Spleen (tissue), 13 donors: ENCODE measurements at places on chromosomes 1 and 21. TPM values are rescaled to one million over a fixed set of nuclear protein-coding genes. Genes with fewer than 3 reads are reported as not detected.

The ALPL gene
- polyA plus RNA-seq: 27.3 TPM

DNA sequence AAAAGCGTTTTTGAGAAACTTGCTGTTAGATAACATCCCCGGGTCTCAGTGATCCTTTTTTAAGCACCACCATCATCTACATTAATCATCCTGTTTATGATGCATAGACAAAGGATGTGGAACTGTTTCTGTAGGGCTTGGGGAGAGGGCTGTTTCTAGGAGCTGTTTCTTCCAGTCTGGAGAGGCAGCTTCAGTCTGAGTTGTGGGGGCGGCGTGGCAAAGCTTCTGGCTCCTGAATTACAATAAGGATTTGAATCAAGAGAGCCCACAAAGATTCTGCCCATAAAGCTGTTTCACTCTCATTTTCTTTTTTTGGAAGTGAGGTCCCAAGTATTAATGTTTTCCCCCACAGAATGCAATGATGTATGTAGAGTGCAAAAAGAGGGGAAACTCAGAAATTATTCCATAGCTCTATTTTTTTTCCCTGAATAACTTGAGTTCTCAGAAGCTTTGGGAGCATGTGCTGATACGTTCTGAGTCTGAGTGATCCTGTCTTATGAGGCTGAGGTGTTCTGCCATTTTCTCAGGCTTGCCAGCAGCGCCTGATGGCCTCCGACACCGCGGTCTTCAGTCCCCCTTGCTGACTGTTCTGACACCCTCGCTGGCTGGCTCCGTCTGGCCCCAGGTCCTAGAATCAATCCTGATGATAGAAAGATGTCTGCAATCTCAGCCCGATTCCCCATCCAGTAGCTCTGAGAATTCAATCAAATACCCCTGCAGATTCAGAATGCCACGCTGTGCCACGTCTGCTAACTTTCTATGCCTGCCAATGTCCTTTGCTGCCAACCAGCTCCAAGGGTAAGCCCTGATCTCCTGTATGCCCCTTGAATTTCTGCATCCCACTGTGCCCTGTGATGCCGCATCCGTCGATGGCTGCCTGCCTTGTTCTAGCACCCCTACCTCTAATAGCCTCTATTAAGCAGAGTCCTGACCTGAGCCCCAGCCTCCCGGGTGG is 92.4 kb upstream of the AKT3 start:
- H3K27ac ChIP-seq: no peak overlapping the region
- DNase-seq: no peak
- H3K27me3 ChIP-seq: no peaks in the 10 kb centered on the region
- no peaks in the 10 kb centered on the region for H3K4me1 ChIP-seq
- H3K36me3 ChIP-seq: no peaks in the 10 kb centered on the region

DNA sequence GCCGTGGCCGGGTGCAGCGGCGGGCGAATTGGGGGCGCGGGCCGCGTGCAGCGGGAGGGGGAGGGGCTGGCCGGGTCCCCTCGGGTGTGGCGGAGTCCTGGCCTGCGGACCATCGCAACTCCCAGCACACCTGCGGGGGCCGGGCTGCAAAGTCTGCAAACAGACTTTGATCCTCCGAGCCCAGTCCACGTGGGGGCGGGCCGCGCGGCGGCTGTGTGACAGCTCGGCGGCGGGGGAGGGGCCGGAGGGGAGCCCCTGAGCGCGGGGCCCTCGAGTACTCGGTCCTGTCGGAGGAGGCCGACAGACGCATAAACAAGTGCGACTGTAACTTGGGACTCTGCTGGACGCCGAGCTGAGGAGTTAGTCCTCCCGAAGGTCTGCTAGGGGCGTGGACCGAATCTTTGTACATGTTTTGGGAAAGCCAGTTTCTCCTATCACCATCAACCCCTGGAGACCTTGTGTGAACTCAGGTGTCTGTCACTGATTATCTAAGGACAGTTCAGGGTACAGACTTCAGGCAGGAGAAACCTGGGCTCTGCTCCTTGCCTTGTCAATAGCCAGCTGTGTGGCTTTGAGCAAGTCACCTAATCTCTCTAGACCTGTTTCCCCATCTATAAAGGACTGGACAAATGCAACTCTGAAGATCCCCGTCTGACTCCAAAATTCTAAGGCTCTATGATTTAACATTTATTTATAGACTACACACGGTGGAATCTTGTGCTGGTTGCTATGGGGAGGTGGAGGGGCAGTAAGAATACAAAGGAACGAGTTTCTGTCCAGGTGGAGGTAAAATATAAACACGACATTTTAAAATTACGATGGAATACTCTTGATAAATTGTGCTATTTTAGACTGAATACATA is 710 bp upstream of the SLC30A1 start:
- peak overlapping the region; percentile 98 for H3K4me3 ChIP-seq
- peak overlapping the region; percentile 98 for H3K27ac ChIP-seq
- H3K27me3 ChIP-seq: no peaks in the 10 kb centered on the region
- peaks cover 5% of the 10 kb centered on the region for H3K36me3 ChIP-seq
- peak; percentile 98 for DNase-seq
- H3K4me1 ChIP-seq: peaks cover 55% of the 10 kb centered on the region

DNA sequence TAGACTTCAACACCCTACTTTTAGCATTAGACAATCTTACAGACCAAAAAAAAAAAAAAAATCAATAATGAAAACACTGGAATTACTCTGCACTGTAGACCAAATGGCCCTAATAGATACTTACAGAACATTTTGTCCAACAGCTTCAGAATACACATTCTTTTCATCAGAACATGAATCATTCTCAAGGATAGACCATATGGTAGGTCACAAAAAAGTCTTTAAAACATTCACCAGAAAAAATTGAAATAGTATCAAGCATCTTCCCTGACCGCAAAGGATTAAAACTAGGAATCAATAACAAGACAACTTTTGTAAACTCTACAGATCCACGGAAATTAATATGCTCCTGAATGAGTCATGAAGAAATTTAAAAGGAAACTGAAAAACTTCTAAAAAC is 22.5 kb downstream of the ZNF670 start:
- no peak for DNase-seq
- no peaks in the 10 kb centered on the region for H3K36me3 ChIP-seq
- no peak overlapping the region for H3K27ac ChIP-seq
- H3K4me1 ChIP-seq: no peaks in the 10 kb centered on the region

- DNase-seq: no peak
- peaks cover 6% of the 10 kb centered on the region for H3K4me1 ChIP-seq
- no peak overlapping the region for H3K27ac ChIP-seq
- no peak overlapping the region for H3K4me3 ChIP-seq
- H3K36me3 ChIP-seq: no peaks in the 10 kb centered on the region
- no peaks in the 10 kb centered on the region for H3K27me3 ChIP-seq
Observed at GRCh38 chr1:243770860-243771259, 79.2 kb downstream of the AKT3 start.

DNA sequence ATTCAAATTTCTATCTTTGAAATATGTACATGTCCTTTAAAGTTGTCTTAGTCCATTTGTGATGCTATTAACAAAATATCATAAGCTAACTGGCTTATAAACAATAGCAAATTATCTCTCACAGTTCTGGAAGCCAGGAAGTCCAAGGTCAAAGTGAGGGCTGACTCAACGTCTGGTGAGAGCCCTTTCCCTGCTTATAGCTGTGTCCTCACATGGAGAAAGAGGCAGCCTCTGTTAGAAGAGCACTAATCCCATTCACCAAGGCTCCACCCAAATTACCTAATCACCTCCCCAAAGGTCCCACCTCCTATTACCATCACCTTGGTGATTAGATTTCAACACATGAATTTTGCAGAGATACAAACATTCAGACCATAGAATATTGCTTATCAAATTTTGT is 450.1 kb upstream of the BEND5 start:
- H3K4me1 ChIP-seq: no peaks in the 10 kb centered on the region
- H3K27ac ChIP-seq: no peak overlapping the region
- DNase-seq: no peak
- no peaks in the 10 kb centered on the region for H3K36me3 ChIP-seq
- H3K4me3 ChIP-seq: no peak overlapping the region
- no peaks in the 10 kb centered on the region for H3K27me3 ChIP-seq

DNA sequence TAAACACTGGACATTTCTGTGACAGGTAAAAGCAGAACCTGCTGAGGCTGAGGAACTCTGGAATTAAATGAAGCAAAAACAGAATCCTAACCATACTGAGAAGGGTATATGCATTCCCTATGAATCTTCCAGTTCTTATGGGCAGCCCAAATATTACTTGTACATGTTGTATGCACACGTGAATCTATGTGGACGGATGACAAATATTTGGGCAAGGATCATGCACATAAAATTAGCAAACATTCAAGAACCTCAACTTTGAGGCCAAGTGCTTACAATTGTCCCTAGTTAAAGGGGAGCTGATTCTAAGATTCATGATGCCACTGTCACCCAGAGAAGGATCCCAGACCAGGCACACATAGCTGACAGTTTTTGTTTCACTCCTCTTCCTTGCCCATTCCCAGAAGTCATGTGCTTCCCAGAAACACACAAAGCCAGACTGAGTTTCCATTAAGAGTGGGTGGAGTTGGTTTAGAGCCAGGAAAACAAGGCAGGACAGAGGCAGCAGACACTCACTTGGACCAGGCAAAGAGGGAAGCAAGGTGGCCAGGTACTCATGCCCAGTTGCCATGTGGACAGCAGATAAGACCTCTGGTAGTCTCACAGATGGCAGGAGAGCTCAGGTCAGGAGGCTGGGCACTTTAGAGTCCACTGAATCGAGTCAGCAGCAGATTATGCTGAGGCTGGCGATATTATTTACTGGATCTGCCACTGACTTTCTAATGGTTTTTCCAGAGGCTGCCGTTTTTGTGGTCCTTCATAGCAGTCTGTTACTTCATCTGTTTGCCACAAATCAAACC is 25.6 kb downstream of the AK2 start:
- peak overlapping the region; percentile 51 for H3K27ac ChIP-seq
- peaks cover 77% of the 10 kb centered on the region for H3K36me3 ChIP-seq
- H3K4me3 ChIP-seq: no peak overlapping the region
- no peak for DNase-seq
- H3K4me1 ChIP-seq: peaks cover 7% of the 10 kb centered on the region

- no peak for DNase-seq
- H3K27ac ChIP-seq: no peak overlapping the region
- peaks cover 100% of the 10 kb centered on the region for H3K27me3 ChIP-seq
- peaks cover 33% of the 10 kb centered on the region for H3K4me1 ChIP-seq
Observed at GRCh38 chr1:205454903-205455335, 926 bp downstream of the BLACAT1 start.

DNA sequence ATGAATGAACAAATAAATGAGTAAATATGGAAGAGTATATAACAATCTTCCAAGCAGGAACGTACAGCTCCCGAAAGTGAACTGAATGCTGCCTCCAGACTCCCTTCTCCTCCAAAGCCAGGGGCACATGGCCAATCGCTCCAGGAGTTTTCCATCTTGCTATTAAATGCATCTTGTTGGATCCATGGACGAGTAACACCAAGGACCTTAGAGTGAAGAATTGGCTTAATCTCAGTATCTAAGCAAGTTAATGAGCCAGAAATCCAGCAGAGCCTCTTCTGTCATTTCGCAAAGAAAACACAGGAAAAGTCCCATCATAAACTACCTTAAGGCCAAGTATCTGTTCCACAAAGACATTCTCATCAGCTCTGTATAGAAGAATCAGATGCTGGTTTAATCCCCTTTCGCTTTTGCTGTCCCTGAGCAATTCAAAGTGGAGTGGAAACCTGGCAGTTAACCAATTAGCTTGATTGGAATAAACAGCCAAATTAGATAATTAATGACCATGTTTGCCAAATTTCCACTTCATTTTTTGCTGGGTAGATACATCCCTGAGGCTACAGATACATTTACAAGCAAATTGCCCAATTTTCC is 116.0 kb downstream of the MIS18A start:
- DNase-seq: no peak
- H3K27ac ChIP-seq: no peak overlapping the region
- no peaks in the 10 kb centered on the region for H3K4me1 ChIP-seq

GRCh38 chr21:18041012-18041411 is 203.6 kb upstream of the CHODL start:
- H3K4me3 ChIP-seq: no peak overlapping the region
- DNase-seq: no peak
- no peaks in the 10 kb centered on the region for H3K36me3 ChIP-seq
- H3K27ac ChIP-seq: no peak overlapping the region

DNA sequence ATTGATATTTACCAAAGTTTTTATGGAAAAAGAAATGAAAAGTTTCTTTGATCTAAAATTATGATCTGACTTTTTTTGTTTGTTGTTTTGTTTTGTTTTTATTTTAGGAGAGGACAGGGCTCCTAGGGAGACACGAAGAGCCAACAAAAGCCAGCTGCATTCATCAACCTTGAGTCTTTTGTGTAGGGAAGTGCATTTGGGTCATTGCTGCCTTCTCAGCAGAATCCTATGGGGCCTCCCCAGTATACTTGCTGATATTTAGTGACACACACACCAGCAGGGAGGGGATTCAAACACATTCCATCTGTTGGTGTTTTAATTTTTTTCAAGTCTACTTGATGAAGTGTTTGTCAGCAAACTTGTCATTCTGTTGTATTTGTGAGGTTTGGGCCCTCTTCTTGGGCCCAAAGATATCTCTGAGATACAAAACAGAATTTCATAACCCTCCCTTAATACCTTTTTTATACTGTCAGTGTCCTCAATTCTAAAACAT is 203.5 kb downstream of the NTNG1 start:
- H3K36me3 ChIP-seq: no peaks in the 10 kb centered on the region
- no peak for DNase-seq
- H3K4me3 ChIP-seq: no peak overlapping the region
- H3K27me3 ChIP-seq: no peaks in the 10 kb centered on the region

DNA sequence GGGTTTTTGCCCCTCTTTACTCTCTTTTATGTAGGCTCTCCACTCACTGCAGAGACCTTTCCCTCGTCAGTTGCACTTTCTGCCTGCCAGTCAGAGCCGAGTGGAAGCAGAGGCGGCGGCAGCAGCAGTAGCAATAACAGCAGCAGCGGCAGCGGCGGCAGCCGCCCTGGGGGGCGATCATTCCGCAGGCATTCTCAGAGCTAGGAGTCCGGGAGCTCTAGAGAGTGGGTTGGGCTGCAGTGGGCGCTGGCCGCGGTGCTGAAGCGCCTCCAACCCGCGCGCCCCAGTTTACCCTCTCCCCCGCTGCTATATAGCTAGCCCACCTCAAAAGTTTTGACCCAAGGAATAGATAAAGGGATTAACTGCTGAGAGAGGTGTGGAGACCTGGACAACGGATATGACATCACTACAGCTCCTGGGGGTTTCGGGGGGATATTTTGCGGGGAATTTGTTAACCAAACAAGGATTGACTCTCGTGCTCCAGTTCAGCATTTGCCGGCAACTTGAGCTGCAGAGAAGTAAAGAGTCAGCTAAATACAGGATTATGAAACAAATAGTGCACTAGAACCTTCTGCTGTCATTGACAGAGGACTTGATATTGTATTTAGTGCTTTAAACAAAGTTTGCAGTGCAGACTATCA is at the start of gene OLFM3:
Gene OLFM3 (minus strand): TSS at position 102 of the 641 bp plus-strand sequence.
- no peaks in the 10 kb centered on the region for H3K4me1 ChIP-seq
- DNase-seq: peak; percentile 60
- no peaks in the 10 kb centered on the region for H3K36me3 ChIP-seq
- H3K27ac ChIP-seq: no peak within 1 kb of the TSS
- no peak within 1 kb of the TSS for H3K4me3 ChIP-seq

DNA sequence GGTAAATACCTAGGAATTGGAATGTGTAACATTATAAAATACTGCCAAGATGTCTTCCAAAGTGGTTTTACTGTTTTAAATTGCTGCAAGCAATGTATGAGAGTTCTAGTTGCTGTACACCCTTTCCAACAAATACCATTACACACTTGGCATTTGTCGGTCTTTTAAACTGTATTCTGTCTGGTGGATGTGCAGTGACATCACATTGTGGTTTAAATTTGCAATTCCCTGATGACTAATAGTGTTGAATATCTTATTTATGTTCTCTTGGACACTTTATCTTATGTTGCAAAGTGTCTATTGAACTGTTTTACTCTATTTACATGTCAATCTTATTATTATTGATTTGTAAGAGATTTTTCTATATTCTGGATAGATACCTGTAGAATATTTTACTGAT is 561.2 kb upstream of the B3GALT2 start:
- DNase-seq: no peak
- no peak overlapping the region for H3K27ac ChIP-seq
- H3K27me3 ChIP-seq: no peaks in the 10 kb centered on the region
